ENCODE measurements at places on chromosomes 7 and 10. TPM values are rescaled to one million over a fixed set of nuclear protein-coding genes. Genes with fewer than 3 reads are reported as not detected.

DNA sequence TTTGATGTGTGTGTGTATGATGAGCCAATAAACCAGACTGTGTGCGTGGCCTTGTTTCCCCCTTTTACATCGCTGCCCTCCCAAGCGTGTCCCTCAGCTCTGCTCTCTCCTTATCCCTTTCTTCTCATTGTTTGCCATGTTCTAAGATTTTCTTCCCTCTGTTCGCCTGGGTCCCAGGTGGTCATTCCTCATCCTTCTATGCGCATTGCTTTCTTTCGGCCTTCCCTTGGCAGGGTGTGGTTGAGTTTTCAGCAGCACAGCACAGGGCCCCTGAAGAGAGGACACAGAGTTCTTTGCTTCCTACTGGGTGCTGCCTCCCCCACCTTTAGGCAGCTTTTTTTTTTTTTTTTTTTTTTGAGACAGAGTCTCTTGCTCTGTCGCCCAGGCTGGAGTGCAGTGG, 23.1 kb downstream of the GBX1 start:
- no peak for DNase-seq

GRCh38 chr10:42783181-42783549, 570 bp downstream of the BMS1 start:
- DNase-seq, result no peak

GRCh38 chr10:59536167-59537014, 173.3 kb downstream of the SLC16A9 start:
- no peak for DNase-seq

Gene CDH23
- 13.8 TPM for total RNA-seq

- DNase-seq, result no peak
Observed at GRCh38 chr7:16409777-16410176, 11.6 kb downstream of the CRPPA start.

DNA sequence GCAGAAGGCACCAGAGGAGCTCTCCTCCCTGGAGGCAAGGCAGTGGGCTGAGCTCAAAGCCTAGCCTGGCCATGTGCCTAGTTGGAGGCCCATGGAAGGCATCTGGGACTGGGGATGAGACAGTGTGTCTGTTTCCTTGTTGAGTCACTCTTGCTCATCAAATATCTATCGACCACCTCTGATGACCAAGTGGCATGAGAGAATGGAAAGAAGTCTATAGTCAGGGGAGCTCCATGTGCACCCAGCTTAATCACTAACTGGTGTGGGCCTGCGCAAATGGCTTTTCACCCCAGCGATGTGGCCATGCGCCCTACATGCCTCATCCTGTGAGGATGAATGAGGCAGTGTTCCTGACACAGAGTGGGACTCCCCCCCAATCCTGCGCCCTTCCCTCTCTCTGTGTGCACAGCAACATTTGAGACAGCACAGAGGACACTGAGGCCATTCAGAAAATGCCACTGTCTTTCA, 229.9 kb downstream of the RPS24 start:
- no peak for DNase-seq

Gene ARID5B
- 89.5 TPM for total RNA-seq

GRCh38 chr10:100100651-100101184, 19.0 kb upstream of the CPN1 start:
- DNase-seq, result no peak

DNA sequence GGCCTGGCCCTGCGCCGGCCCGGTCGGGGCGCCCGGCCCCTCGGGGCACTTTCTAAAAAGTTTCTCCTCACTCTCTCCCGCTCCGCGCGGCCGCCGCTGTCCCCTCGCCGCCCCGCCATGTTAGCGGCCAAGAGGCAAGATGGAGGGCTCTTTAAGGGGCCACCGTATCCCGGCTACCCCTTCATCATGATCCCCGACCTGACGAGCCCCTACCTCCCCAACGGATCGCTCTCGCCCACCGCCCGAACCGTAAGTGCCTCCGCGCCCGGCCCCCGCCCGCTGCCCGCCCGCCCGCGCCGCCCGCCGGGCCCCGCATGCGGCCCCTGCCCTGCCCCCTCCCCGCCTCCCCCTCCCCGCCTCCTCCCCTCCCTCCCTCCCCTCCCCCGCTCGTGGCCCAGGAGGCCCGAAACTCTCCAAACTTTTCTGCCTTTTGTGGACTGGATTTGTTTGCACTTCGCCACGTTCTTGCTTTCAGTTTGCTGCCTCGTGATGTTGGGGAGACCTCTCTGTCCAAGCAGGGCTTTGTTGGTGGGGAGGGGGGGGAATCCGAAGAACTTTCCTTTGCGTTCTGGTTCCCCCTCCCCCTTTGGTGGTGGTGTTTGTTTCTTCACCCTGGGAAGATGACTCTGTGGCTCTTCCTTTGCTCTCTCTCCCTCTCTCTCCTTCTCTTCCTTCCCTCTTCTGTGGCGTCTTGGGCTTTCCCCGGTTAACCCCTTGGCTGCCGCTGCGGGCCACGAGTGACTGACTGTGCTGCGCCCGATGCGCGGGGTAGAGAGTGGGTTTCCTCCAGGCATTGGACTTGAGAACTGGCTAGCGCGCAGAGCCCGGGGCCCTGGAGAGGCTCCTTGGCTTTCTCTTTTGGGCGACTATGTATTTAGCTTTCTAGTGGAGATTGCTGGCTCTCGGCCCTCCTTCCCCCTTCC, 1.6 kb downstream of the TCF7L2 start:
- peak; percentile 61 for DNase-seq

Gene CPA2
- not detected for total RNA-seq

GRCh38 chr10:98168147-98168546, 33.7 kb downstream of the R3HCC1L start:
- DNase-seq, result no peak

GRCh38 chr7:98027342-98028033, 37.5 kb upstream of the OCM2 start:
- no peak for DNase-seq

GRCh38 chr10:4283846-4284610, 499.0 kb upstream of the KLF6 start:
- no peak for DNase-seq

- DNase-seq, result peak; percentile 33
Observed at GRCh38 chr7:158351481-158351880, 236.1 kb downstream of the PTPRN2 start.

DNA sequence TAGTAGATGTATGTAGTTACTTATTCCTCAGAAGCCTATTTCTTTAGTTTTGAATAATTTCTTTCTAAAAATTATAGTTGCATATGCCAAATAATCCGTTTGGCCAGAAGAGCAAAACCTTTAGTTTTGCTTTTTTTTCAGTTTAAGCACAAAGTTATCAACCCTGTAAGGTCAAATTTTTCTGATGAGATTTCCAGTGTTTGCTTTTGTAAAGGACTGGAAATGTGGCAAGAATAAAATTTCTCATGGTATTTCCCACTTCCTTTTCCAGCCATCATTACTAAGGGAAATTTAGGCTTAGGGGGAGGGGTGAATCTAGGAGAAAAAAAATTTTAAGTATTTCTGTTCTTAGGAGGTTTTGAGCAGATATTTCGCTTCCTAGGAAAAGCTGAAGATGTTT, 7.6 kb downstream of the CALD1 start:
- no peak for DNase-seq

DNA sequence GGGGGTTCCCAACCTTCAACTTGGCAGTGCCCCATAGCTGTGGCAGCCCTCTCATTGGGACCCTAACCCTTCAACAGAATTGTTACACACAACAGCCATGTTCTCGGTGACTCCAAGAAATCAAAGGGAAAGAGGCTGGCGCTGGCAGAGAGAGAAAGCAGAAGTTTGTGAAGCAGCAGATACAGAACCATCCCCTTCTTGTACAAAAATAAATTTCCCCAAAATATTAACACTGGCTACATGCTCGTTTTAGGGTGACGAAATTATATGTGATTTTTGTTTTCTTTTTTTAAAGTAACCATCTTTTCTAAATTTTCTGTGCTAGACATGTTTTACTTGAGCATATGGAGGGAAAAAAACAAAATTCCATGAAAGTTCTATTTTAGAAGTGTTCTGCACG, 45.2 kb upstream of the SAMD8 start:
- DNase-seq, result no peak

DNA sequence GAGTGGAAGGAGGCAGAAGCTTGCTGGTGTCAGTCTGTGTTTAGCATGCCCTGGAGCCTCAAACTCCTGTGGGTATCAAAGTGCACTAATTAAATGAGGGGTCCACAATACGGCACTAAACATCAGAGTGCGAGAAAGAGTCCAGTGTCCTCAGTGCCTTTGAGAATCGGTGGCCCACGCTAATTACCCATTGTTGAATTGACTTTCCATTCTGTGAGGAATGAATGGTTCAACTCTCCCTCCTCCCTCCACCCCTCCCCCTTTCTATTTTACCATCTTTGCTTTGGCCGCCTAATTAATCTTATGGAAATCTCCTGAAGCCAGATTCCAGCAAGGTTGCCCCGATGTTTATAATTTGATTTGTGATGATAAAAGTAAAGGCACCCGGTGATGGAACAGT, 217.8 kb downstream of the TFEC start:
- no peak for DNase-seq

DNA sequence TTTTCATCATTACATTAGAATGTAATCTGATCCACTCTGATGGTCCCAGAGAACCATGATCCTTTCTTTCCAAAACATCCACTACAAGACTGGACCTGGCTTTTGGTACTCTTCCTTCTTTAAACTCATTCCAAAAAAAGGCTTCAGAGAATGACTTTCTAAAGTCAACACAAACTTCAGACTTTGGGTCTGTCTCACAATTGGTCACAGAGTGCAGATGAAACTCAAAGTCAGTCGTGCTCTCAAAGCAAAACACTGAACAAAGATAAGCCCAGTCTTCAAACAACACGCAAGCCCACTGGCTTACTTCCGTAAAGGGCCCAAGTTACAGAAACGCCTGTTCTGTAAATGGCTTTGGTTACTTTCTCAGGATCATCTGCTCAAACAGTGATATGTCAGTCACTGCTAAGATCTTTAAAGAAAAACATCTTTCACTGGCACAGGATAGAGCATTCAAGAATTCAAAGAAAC, 250.9 kb upstream of the MKLN1 start:
- no peak for DNase-seq

Gene RAPGEF5
- total RNA-seq, result 41.9 TPM

- no peak for DNase-seq
Observed at GRCh38 chr7:29976266-29976665, 13.3 kb downstream of the SCRN1 start.

GRCh38 chr7:103387242-103387641, 39.8 kb downstream of the PSMC2 start:
- DNase-seq, result no peak

GRCh38 chr10:132297526-132297925, 10.2 kb downstream of the STK32C start:
- no peak for DNase-seq

DNA sequence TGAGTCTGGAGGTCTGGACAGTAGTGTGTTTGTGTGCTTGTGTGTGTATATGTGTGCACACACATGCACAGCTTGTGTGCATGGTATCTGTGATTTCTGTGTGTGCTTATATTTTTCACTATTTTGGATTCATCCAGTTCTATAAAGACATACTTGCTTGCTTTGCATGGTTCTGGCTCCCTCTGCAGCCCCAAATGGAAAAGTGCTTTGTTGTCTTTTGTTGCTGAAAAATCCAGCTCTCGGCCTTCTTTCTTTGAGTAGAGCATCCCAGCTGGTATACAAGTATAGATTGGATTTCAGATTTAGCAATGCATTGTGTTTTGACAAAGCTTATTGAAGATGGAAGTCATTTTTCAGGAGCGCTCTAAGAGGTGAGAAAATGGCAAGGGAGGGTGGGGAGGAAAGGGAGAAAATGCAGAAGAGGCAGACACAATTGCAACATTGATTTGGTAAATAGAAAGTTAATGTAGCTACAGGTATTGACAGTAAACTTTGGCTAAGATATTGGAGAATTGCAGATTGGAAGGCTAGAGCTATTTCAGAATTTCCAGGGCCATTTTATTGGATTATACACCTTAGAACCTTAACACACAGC, 333.9 kb downstream of the AUTS2 start:
- DNase-seq, result no peak

GRCh38 chr7:103972779-103973434, 16.6 kb downstream of the RELN start:
- DNase-seq, result no peak

Gene PCLO
- 5.3 TPM for total RNA-seq

- no peak for DNase-seq
Observed at GRCh38 chr7:33107136-33108066, 1.8 kb downstream of the RP9 start.

DNA sequence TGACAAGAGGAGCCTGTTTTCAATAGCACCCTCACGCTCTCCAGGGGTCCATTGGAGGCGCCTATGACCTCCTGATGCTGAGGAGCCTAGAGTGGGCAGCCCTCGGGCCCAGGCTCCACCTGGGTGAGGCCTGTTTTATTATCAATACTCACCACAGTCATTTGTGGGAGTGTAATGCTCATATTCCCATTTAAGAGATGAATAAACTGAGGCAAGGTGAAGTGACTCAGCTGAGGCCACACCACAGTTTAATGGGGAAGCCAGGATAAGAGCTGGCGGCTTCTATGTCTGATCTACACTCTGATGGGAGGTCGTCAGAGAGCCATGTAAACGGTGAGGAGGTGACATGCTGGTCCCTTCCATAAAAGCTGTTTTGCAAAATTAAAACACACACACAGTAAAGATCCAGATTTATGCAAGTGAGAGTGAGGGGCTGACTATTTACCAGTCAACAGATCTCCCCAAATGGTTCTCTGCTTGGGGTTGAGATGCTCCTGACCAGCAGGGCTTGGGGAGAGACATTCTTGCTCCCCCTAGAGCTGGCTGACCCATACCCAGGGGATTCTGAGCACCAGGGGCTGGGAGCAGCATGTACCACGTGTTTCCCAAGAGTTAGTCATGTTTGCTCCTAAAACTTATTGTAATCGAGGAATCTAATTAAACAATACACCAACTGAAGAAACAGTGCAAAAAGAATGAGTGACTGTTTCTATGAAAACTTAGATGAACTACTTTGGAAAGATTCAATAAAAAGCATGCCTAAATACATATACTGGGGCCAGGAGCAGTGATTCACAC, 81.0 kb upstream of the INSIG1 start:
- DNase-seq, result no peak

Gene ZNF425
- total RNA-seq, result 4.7 TPM

GRCh38 chr7:133412942-133413341, 160.1 kb downstream of the EXOC4 start:
- DNase-seq, result no peak

Gene NXPH1
- total RNA-seq, result 0.29 TPM

DNA sequence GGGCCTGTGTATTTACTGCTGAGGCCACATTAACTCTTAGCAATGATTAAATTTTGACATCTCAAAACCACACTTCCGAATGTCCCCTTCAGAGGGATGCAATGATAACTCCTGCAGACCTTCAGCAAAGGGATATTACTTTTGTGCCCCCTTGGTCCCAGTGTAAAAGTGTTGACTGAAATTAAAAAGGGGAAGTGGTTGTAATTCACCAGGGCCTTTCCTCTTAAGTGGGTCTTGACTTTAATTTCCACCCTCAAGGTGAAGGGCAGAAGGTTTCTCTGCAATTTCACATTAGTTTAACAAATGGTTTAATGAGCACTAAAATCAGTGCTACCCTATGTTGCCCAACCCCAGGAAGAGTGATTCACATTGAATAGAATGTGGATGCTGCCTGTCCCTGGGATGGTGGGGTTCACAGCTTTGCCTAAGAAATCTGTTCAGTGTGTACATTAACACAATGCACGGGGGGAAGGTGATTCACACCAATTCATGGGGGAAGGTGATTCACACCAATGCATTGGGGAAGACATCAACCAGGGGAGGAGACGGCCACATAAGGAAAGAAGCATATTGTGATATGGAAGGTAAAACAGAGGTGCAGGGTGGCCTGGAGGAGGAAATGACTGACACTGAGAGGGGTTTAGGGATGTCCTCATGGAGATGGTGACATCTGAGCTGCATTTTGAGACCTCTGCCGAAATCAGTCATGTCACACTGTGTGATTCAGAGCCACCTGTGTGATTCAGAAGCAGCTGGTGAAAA, 19.4 kb upstream of the TNS3 start:
- DNase-seq, result no peak
